ENCODE measurements at places on chromosomes 4 and X.
A peak's percentile ranks its signal among the peaks of the same experiment; 100 is the strongest.

GRCh38 chr4:15396157-15396800 is 31.6 kb upstream of the C1QTNF7 start:
- DNase-seq: peak; percentile 21

GRCh38 chr4:75065909-75066308 is 133.0 kb downstream of the PARM1 start:
- no peak for DNase-seq

DNA sequence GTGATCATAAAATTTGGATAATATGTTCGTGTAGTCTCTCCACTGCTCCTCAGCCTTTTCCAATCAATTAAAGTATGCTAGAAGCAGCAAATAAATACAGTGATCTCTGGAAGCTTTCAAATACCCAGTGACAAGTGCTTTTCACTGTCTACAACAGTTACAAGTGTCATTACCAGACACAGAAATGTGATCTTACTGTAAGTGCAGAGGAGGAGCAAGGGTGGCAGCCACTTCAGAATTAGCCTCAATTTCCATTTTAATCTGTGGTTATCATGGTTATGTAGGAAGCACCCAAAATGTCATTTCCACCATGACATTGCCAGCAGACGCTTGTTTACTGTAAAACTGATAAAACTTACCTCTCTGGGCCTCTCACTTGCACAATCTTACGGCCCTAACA is 133.9 kb upstream of the ADAMTS3 start:
- no peak for DNase-seq

- DNase-seq: no peak
Measured at GRCh38 chr4:108320061-108320460, 151.3 kb upstream of the LEF1 start.

DNA sequence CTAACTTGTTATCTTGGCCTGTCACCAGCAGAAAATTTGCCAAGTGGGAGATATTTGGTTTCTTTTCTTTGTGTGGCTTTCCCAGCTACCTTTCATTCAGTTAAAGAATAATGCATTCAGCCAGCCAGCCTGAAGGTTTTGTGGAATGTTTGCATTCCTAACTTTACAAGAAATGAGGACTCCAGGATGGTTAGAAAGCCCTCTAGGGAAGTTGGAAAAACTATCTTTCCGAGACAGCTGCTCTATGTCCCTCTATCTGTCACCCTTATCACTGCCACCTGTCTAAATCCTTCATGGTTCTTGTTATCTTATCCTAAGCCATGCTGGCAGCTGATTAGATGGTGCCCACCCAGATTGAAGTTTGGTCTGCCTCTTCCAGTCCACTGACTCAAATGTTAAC is 384.2 kb downstream of the SH3BGRL start:
- DNase-seq: no peak

DNA sequence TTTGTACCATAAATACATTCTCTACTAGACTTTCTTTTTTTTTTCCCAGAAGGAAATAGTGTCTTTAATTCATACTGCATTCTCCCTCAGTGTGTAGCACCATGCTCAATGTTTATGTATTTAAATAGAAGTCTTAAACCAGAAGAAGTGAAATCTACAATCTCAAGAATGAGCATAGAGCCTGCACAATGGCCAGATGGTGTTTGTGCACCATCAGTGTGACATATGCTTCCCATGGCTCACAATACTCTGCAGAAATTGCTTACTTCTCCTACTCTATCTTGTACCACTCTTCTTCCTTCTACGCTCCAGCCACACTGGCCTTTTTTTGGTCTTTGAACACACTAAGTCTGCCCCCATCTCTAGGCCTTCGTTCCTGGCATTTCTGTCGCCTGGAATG is 2.6 kb upstream of the DOCK11 start:
- DNase-seq: no peak

- no peak for DNase-seq
Measured at GRCh38 chr4:24382381-24382780, 202.0 kb downstream of the DHX15 start.

DNA sequence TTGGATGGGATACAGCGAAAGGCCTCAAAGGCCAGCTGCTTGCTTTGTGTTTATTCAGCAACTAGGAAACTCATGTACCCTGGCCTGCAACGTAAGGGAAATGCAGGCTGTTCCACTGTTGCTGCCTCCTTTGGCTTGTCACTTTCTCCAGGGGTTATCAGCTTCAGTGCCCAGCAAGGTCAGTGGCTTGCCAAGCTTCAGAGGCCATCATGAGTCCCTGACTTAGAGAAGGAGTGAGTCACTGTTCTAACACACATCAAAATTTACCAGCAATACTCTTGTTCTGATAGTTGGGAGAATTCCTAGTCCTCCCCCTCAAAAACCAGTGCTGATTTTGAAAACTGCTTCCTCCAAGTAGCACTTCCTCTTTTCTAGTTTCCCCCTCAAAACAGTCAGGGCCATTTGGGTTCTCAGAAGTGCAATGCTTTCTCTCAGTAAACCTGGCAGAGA is 250.8 kb downstream of the ARHGAP24 start:
- no peak for DNase-seq

GRCh38 chr4:108192056-108192455 is 23.3 kb upstream of the LEF1 start:
- DNase-seq: no peak

GRCh38 chrX:82092307-82092706 is 890.4 kb downstream of the SH3BGRL start:
- no peak for DNase-seq

DNA sequence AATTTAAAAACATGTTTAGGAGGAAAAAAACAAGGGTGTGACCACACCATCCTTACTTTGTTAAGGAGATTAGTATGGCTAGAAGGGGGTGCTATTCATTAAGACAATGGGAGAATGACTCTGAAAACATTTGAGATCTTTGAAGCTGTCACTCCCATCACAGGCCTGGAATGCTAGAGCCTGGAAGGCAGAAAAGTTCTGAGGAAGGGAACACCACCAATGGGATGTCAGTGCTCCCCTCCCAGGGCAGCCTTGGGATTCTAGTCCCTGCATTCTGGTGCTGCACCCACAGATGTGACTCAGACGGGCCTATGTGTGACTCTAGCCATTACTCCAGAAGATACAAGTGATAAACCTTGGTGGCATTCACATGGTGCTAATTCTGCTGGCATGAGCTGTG is 162.2 kb upstream of the ANXA10 start:
- no peak for DNase-seq

- no peak for DNase-seq
Measured at GRCh38 chr4:26152056-26152455, 168.8 kb upstream of the RBPJ start.

GRCh38 chrX:139194571-139195280 is 335.8 kb upstream of the F9 start:
- DNase-seq: peak; percentile 83

DNA sequence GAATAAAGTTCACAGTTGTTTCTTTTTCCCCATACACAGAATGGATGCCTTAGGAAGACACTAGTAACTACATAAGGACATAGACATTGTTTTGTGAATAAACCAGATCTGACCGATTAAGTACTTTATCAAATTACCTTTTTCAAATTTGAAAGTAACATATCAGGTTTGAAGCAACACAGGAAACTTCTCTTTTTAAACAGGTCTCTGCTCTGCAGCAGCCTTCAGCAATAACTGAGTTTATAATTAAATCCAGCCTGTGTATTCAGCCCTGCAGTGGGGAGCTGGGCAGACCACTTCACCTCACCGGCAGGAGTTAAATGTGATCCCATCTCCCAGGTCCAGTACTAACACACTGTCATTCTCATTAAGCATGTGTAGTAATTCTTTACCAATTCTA is 68.3 kb upstream of the ATOH1 start:
- no peak for DNase-seq

DNA sequence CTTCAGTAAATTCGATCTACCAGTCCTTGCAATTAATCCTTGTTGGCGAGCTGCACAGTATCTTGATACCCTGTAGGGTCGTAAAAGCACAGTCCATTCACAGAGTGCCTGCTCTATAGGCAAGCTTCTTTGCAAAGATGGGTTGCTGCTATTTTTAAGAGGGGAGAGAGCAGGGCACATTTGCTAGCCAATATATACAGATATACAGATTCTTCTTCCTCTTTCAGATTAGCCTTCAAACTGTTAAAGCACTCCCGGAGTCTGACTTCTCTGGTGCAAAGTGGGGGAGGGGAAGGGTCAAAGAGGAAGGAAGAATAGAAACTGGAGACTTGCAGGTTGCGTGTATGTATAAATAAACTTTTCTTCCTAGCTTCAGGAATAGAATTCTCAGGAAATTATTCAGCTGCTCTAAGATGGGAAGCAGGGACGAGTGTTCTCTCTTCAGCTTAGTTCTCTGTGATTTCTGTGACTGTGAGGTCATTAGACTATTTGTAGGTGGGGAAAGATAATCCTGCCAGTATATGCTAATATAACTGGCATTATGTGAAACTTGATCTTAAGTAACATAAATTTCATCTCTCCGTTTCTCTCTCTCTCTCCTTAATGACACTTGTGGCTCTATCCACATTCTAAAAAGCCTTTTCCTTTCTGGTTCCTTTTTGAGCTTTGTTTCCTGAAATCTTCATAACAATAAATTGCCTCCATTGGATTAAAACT is at the start of gene CYSLTR1:
Gene CYSLTR1, minus strand, starts transcription at position 242 of the 717 bp plus-strand sequence. CDS start 53,865 bp downstream, outside the sequence.
- DNase-seq: no peak

DNA sequence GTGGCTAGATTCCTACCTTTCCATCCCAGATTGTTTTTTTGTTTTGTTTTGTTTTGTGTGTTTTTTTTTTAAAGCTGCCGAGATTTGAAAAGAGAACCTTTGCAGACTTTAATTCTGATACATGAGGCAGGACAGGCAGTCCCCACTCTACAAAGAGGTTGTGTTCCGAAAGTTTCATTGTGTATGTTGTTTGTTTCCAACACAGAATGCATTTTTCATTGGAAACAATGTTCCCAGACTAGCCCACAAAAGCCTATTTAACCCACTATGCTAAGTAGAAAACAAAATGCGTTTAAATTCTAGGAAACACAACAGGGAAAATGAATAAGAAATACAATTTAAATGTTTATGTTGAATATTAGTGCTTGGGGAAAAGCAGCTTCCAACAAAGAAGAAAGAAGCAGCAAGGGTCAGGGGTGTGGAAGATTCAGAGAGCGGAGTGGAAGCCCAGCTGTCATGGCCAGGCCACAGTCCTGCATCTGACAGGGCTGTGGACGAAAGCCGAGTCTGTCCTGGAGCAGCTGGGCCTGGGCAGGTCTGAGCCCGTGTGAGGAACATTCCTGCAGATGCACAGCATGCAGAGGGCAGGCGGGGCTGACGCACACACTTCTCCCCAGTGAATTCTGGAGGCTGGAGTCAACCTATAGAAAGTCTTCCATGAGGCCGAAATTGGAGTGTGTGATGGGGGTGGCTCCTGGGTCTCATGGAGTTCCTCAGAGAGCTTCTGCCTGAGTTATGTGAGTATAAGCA is 12.4 kb upstream of the SETD7 start:
- DNase-seq: no peak

GRCh38 chr4:86593688-86594558 is at the start of gene PTPN13:
Gene PTPN13, plus strand, starts transcription at chr4:86594315. Its CDS starts 40,942 bp downstream, at chr4:86635257.
- DNase-seq: peak; percentile 14

- DNase-seq: no peak
Measured at GRCh38 chr4:149701435-149702156, 114.0 kb downstream of the IQCM start.

GRCh38 chrX:45992402-45993123 is 552.7 kb downstream of the ZNF674 start:
- DNase-seq: no peak

GRCh38 chr4:110797486-110797885 is 174.6 kb upstream of the PITX2 start:
- DNase-seq: no peak

DNA sequence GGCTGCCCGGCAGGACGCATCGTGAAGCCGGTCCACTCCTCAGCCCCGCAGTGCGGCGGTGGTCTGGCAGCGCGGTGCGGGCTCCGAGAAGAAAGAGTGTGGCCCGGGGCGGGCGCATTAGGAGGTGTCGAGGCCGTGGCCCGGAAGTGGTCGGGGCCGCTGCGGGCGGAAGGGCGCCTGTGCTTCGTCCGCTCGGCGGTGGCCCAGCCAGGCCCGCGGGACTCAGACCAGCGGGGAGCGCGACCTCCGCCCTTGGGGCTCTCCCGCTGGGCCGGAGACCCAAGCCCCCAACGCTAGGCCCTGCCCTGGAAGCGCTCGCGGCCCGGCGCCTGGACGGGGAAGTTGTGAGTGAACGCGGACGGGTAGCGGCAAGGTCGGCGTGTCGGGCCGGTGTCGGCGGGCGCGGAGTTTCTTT is 60.0 kb downstream of the HS3ST1 start:
- DNase-seq: no peak
